ENCODE measurements at places on chromosomes 2 and 18. TPM values are rescaled to one million over a fixed set of nuclear protein-coding genes. Genes with fewer than 3 reads are reported as not detected.
A peak's percentile ranks its signal among the peaks of the same experiment; 100 is the strongest.

GRCh38 chr2:64792995-64793639 lies 139.4 kb upstream of the SERTAD2 start:
- no peak for DNase-seq

GRCh38 chr2:193141-193671 lies 70.6 kb downstream of the SH3YL1 start:
- peak; percentile 57 for DNase-seq

DNA sequence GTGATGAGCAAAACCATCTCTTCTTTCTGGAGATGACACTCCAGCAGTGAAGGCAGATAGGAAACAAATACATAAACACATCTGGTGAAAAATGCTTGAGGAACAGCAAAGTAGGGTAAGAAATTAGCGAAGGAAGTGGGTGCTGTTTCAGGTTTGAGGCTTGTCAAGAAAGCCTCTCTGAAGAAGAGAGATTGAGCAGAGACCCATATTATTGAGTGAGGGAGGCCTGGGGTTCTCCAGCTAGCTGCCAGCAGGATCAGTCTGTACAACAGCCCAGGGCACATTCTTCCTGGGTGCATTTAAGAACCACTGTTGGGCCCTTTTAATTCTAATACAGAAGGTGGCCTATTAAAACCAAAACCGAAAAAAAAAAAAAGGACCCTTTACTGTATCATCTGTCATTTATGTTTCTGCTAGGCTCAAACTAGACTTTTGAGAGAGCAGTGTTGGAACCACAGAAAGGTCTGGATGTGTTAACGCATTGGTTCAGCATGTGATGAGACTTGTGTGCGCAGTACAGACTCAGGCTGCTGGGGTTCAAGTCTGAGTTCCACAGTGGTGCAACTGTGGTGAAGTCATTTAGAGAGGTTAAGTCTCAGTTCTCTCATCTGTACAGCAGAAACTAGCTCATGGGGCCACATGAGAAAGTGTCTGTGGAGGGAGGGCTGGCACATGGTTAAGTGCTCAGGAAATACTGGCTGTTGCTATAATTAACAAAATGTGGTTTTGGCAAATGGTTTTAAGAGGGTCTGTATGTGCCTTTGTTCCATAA lies 28.9 kb downstream of the MGAT5 start:
- DNase-seq, result peak; percentile 96

GRCh38 chr2:107374249-107374648 lies 452.4 kb upstream of the RGPD4 start:
- DNase-seq, result no peak

DNA sequence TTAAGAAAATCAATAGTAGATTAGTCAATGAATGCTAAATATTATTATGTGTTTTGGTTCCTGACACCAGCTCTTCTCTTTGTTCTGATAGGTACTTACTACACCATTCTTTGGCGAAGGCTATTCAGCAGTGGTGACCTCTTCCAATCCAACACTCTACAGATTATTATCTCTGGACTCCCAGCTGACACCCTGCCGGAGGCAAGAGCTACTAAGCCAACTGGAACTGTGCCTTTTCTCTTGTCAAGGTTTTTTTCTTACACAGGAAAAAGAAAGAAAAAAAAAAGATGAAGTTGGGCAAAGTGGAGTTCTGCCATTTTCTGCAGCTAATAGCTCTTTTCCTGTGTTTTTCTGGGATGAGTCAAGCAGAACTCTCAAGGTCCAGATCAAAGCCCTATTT lies 11.7 kb downstream of the CDH7 start:
- DNase-seq, result no peak

Gene UNC80
- total RNA-seq, result not detected

DNA sequence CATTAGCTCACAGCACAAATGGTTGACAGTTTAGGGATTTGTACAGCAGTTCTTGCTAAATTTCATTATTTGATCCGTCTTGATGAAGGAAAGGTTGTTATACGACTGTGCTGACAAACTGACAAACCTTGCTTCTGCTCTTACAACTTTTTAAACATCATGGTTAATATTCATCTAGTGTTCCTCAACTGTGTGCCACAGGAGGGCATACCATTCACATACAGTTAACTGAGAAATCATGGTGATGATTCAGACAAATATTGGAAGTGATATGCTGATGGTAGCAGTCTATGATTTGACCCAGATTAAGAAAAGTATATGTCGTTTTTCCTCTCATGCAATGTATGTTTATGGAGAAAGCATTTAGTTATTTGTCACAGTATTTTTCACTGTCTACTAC lies 129.8 kb upstream of the FSIP2 start:
- no peak for DNase-seq

DNA sequence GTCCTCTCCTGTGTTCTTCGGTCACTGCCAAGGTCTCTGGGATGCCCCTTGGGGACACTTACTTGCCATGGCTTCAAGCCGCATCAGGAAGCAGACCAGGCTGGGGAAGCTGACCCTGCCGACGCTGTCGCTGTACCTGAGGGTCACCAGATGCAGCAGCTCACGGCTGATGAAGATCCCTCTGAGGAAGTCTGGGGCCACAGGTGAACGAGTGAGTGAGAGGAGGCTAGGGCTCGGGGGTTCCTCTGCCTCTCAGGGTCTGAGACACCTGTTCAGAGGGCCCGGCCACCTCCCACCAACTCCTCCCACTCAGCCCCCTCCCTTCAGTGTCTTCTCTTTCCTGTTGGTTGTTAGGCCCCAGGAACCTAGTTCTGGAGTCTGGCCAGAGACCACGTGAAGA lies 74.9 kb downstream of the CAPN13 start:
- no peak for DNase-seq

- no peak for DNase-seq
Measured at GRCh38 chr2:128568106-128568505, 249.4 kb upstream of the HS6ST1 start.

GRCh38 chr2:121649149-121649595 lies at the start of gene CLASP1:
Gene CLASP1, minus strand, starts transcription at chr2:121649462. Its CDS starts 43,567 bp downstream, at chr2:121605895.
- no peak for DNase-seq

GRCh38 chr18:8767340-8767739 lies 62.0 kb downstream of the MTCL1 start:
- DNase-seq, result no peak

Gene KLHL41
- 0.77 TPM for total RNA-seq

- no peak for DNase-seq
Measured at GRCh38 chr2:234472155-234472554, 24.7 kb downstream of the ARL4C start.

Gene QPCT
- total RNA-seq, result 0.15 TPM

Gene SERPINB5
- not detected for total RNA-seq

- DNase-seq, result no peak
Measured at GRCh38 chr2:222240676-222241049, 58.1 kb downstream of the PAX3 start.

GRCh38 chr18:8711736-8712135 lies 6.4 kb downstream of the MTCL1 start:
- no peak for DNase-seq

DNA sequence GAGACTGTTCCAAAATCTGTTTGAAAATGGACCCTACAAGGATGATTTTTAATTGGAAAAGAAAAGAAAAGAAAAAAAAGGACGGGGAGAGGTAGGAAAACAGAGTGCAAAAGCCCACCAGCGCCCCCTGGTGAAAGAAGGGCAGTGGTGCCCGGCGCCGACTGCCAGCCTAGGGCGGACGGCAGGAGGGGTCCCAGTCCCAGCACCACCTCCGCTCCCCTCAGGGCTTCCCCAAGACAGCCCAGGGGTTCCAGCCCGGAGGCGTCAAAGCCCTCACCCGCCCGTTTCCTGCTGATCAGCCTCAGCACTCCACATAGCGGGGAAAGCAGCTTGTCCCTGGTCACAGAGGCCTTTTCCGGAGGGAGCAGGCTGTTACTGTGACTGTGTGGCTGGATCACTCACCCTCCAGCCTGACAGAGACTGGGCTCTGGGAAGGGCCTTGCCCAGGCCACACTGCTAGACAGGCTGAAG lies 213.9 kb downstream of the TFCP2L1 start:
- no peak for DNase-seq

DNA sequence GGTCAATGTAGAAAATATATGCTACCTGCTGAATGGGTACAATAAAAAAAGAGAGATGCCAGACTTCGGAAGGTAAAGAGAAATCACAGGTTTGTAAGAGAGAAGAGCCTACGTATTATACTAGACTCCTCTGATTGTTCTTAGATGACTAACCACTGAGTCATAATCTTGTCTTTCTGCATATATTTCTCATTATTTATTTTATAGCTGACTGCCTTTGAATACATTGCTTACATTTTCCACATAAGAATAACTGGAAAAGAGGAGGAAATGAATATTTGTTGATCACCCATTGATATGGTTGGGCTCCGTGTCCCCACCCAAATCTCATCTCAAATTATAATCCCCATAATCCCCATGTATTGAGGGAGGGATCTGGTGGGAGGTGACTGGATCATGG lies 90.3 kb upstream of the RAB27B start:
- DNase-seq, result no peak

Gene PPIL3
- total RNA-seq, result 31.2 TPM

Gene HOXD9
- not detected for total RNA-seq

GRCh38 chr2:54977149-54977548 lies 73.1 kb downstream of the RTN4 start:
- DNase-seq, result peak; percentile 77

Gene TEX44
- total RNA-seq, result not detected

Gene UGT1A10
- total RNA-seq, result not detected

GRCh38 chr2:39377226-39377939 lies 59.7 kb downstream of the MAP4K3 start:
- DNase-seq, result peak; percentile 81

GRCh38 chr18:64717026-64717425 lies 568.1 kb upstream of the LINC00305 start:
- DNase-seq, result no peak

DNA sequence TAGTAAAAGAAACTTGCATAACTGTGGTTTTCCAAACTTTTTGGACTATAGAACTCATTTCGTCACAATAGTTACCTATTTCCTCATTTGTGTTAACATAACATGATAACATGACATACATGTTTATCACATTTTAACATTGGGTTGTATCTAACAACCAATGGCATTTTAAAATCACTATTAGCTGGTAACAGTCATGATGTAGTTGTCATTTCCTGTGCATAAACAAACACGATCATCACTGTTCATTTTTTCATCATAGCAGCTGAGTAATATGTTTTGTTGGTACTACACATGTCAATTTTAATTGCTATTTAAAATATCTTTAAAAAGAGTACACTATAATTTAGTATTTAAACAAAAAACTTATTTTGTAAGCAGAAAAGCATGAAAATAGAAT lies 402.4 kb downstream of the SATB2 start:
- no peak for DNase-seq

DNA sequence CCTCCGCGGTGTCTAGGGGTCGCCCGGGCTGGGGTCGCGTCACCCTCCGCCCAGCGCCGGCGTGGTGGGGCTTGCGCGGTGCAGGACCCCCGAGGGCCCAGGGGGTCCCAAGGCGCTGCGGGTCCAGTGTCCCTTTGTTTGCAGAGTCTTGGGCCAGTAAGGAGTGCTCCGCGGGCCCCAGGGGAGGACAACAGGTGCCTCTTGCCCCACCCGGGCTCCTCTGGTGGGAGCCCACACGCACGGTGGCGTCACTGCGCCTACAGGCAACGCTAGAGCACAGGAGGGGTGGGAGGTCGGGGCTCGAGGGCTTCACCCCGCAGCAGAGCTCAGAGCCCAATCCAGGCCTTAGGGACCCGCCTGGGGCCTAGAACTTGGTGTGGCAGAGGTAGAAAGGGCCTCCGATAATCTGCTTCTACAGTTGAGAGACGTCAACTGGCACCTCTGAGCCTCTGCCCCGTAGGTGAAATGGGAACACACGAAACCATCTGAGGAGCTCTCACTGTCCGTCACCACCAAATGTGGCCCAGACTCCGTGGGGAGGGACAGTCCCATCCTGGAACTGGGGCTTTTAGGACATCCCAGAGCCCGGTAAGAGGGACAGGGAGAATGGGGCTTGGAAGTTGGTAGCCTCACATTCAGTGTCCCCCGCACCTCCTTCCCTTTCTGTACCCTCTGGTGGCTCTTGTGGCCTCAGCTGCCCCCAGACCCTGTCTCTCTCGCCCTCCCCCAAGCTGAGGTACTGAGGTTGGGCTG lies 1.4 kb downstream of the ARID5A start:
- DNase-seq, result no peak

- DNase-seq, result no peak
Measured at GRCh38 chr2:40095000-40095399, 315.9 kb upstream of the THUMPD2 start.

DNA sequence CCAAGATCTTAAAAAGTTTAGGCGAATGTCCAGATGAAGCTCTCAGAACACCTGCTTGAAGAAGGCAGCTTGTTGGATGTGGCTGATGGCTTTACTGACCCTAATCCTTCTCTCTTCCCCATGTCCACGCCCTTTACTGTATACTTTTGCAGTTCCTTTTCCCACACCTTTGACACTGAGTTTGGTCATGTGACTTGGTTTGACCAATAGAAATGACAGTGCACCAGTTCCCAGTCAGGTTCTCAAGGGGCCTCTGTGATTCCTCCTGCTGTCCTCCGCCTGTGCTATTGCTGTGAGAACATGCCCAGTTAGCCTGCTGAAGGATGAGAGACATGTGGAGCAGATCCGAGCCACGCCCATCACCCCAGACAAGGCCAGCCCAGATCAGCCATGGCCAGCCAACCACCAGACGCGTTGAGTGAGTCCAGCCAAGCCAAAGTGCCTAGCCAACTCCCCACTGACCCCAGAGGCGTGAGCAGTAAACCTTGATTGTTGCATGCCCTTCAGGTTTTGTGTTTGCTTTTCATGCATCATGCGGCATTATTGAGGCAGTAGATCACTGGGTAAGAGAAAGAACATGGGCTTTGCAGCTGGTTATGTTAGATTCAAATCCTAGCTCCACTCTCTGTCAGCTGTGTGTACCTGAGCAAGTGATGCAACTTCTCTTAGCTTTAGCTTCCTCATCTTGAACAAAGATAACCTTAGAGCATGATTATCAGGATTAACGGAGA lies 258.0 kb upstream of the SIX2 start:
- no peak for DNase-seq

DNA sequence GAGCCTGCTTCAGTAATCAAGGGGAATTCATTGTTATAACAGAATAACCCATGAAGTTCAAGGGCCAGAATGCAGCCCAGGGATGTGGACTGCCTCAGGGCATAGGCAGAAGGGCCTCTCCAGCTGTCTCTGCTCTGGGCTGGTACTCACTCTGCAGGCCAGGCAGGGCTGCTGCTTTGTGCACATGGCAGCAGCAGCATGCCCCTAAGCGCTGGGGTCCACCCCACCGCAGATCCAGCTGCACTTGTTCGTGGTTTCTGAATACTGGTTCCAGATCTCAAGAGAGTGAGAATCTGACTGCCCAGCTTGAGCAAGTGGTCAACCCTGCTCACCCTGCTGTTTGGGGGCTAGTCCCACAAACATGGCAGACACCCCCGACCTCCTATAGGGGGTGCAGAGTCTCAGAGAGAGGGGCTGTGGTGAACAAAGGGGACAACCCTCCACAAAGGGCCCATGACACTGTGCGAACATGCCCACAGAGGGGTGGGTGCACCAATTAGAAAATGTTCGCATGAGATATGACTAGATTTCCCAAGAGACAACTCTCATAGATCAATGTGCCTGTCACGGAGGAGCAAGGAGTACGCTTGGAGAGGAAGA lies 87.3 kb downstream of the ACTR3 start:
- no peak for DNase-seq

- DNase-seq, result peak; percentile 65
Measured at GRCh38 chr2:60317844-60318243, 235.6 kb downstream of the BCL11A start.

GRCh38 chr2:68206793-68207192 lies 45.5 kb downstream of the PPP3R1 start:
- no peak for DNase-seq

All from GM12878 (cell line).